ENCODE measurements at places on chromosomes 12 and 14. TPM values are rescaled to one million over a fixed set of nuclear protein-coding genes. Genes with fewer than 3 reads are reported as not detected.

SVOP gene
- total RNA-seq = not detected

C12orf75 gene
- total RNA-seq = 79.7 TPM

PRB3 gene
- not detected for total RNA-seq

IRAK3 gene
- total RNA-seq = 10.8 TPM

WNT1 gene
- not detected for total RNA-seq

INF2 gene
- 74.6 TPM for total RNA-seq

TUNAR gene
- not detected for total RNA-seq

STXBP6 gene
- total RNA-seq = 6.1 TPM

FOXM1 gene
- total RNA-seq = 2.8 TPM

IFI27L1 gene
- total RNA-seq = 9.6 TPM

CCDC175 gene
- not detected for total RNA-seq

EPYC gene
- total RNA-seq = not detected

CMA1 gene
- not detected for total RNA-seq

TDRD9 gene
- 0.33 TPM for total RNA-seq

TMEM119 gene
- total RNA-seq = 611 TPM

VEZT gene
- total RNA-seq = 81.2 TPM

SOAT2 gene
- total RNA-seq = not detected

TAS2R31 gene
- 5.1 TPM for total RNA-seq

DBX2 gene
- total RNA-seq = not detected

LHX5 gene
- not detected for total RNA-seq

IL23A gene
- total RNA-seq = 0.50 TPM

ALDH2 gene
- total RNA-seq = 57.9 TPM

KRT74 gene
- total RNA-seq = not detected

BATF gene
- total RNA-seq = not detected

RDH16 gene
- 0.15 TPM for total RNA-seq

Data from smooth muscle cell of trachea (primary cell).